ENCODE measurements at places on chromosomes 6 and 20. TPM values are rescaled to one million over a fixed set of nuclear protein-coding genes. Genes with fewer than 3 reads are reported as not detected.

- DNase-seq, result no peak
Observed at GRCh38 chr6:22368794-22369193, 72.0 kb upstream of the PRL start.

Gene LPA
- not detected for total RNA-seq

DNA sequence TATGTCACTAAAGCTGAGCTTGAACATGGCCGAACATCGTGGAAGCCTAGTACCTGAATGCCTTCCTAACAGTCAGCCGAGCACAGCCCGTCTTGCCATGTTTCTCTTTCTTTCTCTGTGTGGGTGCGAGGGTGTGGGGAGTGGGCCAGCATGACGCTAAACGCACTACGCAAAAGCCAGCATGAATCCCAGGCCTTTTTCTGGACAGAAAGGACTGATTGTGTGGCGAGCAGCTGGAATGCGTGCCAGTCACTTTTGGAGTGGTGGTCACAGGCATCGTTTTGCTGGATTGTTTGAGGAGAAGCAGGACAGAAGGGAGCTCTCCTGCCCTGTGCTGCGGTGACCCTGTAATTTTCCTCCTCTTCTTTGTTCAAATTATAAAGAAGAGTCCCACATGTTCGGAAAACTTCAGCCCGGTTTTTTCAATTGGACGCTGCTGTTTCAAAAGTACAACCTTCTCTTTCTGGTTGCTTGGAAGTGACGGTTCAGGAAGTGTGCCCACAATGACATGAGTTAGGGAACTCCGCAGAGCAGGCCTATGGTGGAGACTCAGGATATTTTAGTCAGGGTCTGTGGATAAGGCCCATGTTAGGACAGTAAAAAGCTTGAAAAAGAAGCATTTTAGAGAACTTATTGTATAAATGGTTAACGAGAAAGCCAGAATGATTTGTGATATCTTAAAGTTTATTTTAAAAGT is 54.3 kb downstream of the PDE7B start:
- DNase-seq, result no peak

Gene TRIM40
- total RNA-seq, result not detected

Gene HLA-DQB2
- total RNA-seq, result not detected

Gene DEFB110
- total RNA-seq, result not detected

GRCh38 chr6:108966251-108966650 is 118.0 kb downstream of the ARMC2 start:
- DNase-seq, result no peak

Gene ASIP
- not detected for total RNA-seq

DNA sequence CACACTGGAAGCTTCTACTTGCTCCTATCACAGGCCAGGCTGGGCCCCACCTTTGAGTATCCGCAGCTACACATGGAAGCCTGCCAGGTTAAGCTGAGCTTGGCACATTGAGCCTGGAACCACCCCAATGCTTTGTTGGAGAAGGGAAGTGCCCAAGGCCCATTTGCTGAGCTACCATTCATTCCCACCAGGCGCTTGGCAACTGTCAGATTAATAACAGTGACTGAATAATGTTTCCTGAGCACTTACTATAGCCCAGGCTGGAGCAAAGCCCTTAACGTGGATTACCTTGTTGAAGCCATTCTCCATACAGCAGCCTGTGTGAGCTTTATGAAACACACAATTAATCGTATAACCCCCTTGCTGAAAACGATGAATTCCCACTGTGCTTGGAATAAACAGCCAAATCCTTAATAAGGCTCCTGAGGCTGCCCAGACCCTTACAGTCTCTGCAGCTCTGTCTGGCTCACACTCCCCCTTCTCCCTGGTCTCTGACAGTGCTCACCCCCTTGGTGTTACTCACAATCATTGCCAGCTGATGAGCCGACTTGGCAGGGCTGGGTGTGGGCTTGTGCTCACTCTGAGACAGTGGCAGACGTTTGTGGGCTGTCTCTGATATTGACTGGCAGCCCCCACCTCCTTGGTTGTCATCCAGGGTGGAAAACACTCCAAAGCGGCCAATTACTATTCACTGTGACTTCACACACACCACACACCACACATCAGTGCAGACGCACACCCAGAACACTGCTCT is 357.1 kb downstream of the MAFB start:
- DNase-seq, result no peak

DNA sequence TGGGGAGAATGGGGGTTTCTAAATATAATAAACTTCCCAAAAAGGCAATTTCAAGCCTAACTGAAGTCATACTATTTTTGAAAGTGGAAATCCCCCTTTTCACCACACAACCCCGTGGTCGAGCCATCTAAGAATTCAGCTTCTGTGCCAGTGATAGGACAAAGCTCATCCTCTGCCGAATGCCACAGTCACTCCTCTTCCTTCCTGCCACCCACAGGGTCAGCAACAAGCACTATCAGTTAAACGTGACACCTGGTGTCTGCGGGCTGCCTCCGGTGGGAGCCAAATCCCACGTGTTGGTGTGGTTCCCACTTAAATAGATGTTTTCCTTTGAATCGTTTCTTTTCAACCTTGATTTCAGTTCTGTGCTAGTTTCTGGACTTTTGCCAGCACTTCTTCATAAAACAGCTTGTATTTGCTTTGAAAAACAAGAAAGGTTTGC is 60.7 kb downstream of the TNFAIP3 start:
- peak; percentile 87 for DNase-seq

DNA sequence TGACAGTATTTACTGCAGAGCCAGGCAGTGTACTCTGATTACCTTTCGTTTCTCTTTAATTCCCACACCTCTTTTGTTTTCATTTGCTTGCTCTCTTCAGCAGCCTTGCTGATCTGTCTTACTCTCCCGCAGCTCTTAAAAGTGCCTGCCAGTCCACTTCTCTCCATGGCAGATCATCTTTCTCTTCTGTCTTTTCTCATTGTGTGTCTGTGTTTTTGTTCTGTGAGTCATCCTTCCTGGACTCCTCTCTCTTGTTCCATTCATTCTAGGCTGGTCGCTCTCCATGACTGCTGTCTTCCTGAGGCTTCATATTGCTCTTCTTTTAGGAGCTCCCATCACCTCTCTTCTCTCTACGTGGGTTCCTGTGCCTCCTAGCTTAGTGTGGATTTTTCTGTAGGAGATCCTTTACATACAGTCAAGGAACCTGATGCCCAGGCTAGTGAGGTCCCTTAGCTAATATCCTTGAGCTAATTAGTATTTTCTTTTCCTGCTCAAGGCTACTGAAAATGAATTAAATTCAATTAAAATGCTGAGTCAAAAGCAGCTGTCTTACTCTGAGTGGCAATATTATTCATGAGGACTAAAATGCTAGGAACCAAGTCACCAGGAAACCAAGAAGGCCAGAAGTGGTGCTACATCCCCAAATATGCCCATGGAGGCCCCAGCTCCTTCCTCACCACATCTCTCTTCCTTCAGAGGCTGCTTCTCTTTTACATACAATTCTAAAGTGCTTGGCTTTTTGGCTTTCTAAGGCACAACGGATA is 86.1 kb downstream of the SLX4IP start:
- no peak for DNase-seq

GRCh38 chr20:46214824-46215488 is 93.3 kb downstream of the CDH22 start:
- no peak for DNase-seq

GRCh38 chr6:45946887-45947286 is 68.8 kb downstream of the CLIC5 start:
- DNase-seq, result no peak

Gene PLCB1
- 0.63 TPM for total RNA-seq

Data from activated CD8-positive, alpha-beta T cell treated with anti-CD3 and anti-CD28 coated beads, Interleukin-2, amount 10 ng/mL, durations not matched to agents 7 days and 5 days (primary cell).